ENCODE measurements at places on chromosomes 4 and X.
A peak's percentile ranks its signal among the peaks of the same experiment; 100 is the strongest.

GRCh38 chr4:102629673-102630072, 128.5 kb downstream of the NFKB1 start:
- DNase-seq = no peak

GRCh38 chrX:128142745-128143144, 90.5 kb upstream of the ACTRT1 start:
- no peak for DNase-seq

GRCh38 chr4:118270492-118270891, 82.3 kb downstream of the PRSS12 start:
- no peak for DNase-seq

- DNase-seq = peak; percentile 24
These were observed 78.7 kb upstream of the DCLK2 start for GRCh38 chr4:149999485-150000074.

DNA sequence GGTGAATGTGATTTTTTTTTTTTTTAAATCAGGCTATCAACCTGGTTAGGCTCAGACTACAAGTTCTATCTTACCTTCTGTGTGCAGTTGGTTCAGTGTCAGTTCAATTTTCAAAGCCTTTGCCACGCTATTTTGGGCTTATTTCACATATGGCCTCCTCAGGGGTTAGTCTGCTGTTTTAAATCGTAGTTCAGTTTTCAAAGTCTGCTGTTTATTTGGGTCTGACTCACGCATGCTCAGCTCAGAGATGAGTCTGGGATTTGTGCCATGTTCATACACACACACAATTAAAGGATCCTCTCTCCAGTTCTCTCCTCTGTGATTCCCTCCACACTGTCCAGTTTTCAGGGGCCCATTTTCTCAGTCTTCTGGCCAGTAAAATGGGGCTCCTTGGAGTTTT, 32.3 kb upstream of the ZFX start:
- DNase-seq = peak; percentile 26

DNA sequence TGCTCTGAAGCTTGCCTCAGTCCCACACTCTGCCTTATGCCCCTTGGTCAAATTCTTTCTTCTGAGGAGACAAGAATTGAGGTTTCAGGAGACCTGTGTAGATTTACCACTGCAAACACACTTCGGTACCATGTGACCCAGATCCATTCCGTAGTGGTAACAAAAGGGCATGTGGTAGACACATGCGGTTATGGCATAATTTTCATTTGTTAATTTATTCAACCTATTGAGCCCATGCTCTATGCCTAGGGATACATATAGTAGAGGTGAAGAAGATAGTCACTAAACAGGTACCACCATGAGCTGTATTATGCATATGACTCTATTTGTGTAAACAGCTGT, 190.9 kb downstream of the NDST4 start:
- no peak for DNase-seq

DNA sequence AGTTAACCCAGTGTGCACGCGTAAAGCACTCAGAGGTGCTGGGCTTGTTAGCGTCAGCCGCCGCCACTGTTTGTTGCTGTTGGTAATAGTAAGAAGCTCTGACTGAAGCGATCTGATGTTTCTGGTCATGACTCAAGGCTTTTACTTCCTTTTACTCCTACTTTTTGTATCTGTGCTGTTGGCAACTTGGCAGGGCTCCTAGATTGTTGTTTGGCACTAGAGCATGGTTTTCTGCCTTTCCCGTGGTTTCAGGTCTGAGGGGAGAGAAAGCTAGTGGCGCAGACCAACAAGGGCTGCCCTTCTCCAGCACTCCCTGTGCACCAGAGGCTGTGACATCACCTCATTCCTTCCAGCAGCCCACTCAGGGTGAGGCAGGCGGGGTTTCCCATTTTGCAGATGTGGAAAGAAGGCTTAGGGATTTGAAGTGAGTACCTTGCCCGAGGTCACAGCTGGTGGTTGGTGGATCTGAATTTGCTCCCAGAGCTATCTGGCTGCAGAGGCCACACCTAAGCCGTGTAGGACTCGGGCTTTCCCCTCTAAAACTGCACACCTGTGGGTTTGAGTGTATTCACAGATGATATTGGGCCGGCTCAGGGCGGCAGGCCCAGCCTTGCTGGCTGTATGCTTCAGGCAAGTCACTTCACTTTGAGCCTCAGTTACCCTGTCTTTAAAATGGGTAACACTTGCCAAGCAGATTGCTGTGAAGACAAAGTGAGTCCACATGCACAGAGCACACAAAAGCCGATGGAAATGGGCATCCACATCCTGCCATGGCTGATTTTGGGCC, 51.2 kb upstream of the TADA2B start:
- DNase-seq = peak; percentile 32

GRCh38 chrX:96693407-96693806, 8.8 kb downstream of the DIAPH2 start:
- no peak for DNase-seq

- DNase-seq = no peak
These were observed 60.8 kb downstream of the REPS2 start for GRCh38 chrX:17007134-17007768.

DNA sequence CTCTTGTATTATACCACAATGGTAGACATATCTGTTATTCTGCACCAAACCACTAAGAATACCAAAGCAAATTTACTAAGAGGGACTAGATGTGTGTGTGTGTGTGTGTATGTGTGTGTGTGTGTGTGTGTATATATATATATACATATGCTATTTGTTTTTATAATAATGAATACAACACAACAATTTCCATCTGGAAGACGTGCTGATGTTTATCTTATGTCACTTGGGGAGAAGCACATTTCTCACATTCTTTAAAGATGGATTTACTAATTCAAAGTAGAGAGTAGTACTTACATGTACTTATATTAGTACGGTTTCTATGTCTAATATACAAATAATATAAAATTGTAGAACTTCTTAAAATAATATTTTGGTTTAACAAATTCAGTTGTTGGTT, 52.0 kb downstream of the EDNRA start:
- no peak for DNase-seq

GRCh38 chrX:2614911-2615310, 76.2 kb upstream of the CD99 start:
- DNase-seq = no peak

GRCh38 chrX:150158554-150159332, 204.4 kb upstream of the MAMLD1 start:
- no peak for DNase-seq

DNA sequence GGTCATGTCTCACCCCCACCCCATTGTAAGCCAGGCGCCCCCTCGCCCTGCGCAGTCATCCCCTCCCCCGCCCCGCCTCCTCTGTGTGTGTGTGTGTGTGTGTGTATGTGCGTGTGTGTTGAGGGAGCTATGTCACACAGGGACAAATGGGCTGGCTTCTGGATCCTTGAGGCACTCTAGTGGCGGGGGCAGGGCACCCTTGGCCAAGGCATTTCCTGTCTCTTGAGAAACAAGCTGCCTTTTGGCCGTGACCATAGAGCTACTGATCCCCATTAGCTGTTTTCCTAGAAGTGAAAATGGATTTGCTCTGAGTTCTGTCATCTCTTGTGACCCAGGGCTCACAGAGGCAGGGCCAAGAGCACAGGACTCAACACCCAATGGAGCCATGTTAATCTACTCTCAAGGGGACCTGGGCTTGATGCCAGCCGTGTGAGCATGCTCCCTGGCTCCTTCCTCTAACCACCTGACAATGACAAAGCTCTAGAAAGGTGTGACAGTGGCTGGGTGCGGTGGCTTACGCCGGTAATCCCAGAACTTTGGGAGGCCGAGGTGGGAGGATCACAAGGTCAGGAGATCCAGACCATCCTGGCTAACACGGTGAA, 162.5 kb upstream of the BCOR start:
- no peak for DNase-seq

DNA sequence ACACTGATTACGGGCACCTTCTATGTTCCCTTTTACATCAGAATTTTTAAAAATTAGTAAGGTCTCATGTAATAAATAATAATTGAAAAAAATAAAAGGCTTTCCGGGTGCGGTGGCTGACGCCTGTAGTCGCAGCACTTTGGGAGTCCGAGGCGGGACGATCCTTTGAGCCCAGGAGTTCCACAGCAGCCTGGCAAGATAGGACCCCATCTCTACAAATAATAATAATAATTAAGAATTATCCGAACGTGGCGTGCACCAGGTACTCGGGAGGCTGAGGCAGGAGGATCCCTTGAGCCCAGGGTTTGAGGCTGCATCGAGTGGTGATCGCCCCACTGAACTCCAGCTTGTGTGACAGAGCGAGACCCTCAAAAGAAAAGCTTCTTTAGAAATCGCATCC, 771 bp upstream of the LAMTOR3 start:
- DNase-seq = no peak

DNA sequence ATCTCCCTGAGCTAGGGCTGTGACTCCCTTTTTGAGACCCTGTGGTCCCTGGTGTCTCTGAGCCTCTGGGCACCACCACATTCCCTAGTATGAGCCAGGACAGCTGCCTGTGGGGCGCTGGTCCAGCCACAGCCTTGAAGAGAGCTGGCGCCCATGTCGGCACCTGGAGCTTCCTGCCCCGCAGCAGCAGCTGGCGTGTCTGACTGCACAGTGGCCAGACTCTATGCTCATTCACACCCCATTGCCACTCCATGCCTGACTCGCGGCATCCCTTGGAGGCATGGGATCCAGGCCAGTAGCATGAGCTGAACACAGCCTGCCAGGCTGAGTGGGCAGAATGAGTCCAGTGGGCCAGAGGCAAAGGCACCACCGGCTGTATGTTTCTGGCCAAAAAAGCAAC, 8.3 kb upstream of the SPP1 start:
- no peak for DNase-seq

DNA sequence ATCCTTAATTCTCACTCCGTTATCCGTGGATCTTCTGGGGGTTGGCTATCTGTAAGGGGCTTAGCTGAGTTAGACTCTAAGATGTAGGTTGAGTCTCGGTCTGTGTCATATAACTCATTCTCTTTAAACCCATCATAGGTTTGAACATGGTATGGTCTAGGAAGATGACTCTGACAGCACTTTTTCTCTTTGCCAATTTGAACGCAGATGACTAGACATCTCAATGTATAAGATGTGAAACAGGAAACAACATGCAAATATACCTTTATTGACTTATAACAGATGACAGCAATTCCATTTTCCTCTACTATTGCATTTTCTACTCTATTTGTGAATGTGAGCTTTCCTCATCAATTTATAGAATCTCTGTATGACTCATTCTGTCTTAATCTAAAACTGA, 634.8 kb upstream of the MAGEB2 start:
- no peak for DNase-seq

DNA sequence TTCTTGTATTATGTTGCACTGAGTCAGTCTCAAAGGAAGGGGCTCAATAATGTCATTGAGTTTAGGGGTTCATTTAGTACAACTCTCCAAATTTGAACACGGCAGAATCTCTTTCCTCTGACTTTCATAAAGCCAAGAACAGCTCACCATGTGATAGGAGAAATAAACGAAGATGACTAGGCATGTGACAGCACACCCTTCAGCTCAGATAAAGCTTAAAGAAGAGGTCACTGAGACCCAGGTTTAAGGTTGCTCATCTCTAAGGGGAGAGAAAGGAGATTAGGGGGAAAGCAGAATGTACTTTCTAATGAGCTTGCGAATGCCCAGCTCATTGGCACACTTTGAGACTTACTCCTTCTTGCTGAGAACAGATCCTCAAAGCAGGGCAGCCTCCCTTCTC, 89.0 kb downstream of the PLAC1 start:
- DNase-seq = no peak

DNA sequence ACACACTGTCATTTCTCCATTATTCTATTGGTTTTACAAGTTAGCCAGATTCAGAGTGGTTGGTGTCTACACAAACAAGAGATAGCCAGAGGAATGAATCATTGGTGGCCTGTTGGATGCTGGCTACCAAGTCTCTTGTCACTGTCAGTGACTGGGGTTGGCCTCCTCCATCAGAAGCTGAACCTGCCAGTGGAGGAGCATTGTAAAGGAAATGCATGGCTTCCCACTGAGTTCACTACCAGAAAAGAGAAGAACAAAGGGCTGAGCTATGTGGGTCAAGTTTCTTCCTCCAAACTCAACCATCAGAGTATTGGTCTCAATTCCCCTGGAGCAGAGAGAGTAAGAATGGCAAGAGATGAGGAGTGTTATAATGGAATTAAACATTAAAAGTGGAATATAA, 26.5 kb upstream of the ANKRD50 start:
- no peak for DNase-seq

DNA sequence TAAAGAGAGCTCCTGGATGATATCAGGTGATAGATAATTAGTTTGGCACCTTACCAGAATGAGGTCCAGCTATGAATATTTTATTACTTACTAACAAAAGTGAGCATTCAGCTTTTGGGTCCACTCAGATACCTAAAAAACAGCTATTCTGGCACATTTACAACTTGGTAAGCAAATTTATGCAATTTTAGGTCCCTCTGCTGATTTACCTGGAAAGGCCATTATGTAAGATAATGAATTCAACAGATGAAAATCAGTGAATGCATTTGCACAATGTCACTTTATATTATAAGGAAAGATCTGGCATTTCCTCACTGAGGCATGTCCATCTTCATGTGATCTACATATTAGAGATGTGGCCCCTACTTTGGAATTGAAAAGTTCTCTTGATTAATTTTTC, 517.0 kb downstream of the SPRY1 start:
- DNase-seq = no peak

DNA sequence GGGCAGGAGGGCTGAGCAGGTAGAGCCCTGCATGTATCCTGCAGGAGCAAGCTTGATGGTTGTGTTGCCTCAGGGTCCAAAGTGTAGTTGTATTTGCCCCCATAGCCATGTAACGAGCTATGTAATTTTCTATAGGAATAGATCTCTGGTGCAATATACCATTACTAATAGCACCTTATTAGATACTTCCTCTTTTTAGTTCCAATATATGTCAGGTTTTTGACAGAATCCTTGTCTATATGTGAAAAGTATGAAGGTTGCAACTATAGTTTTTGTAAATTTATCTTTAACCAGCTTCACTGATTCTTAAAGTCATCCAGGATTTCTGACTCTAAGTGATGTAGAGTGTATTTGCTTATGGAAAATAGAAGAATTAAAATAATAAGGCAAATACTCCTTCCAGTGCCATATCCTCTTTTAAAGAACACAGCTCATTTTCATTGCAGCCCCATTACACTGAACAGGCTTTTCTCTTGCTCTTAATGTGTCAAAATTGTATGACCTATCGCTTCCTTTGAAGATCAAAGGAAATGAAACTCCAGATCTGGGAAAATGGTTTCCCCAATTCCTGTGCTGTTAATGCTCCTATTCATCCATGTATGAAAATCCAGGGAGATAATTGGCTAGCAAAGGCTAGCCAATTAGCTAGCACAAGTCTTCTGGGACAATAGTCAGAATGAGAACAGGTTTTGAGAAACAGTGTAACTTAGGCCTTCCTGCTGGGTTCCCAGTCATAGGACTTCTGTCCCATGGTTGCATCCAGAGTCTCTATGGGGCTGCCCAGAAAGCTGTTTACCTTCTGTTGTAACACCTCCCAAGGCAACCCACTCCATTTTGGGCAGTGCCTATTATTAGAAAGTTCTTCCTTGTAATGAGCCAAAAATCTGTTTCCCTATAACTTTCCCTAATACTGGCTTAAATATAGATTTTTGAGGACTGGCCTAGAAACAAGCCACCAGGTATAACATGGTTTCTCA, 90.6 kb downstream of the TSPAN7 start:
- no peak for DNase-seq

- DNase-seq = no peak
These were observed 193.4 kb downstream of the GRID2 start for GRCh38 chr4:92497141-92497540.

GRCh38 chrX:36198575-36198974, 279.0 kb downstream of the CFAP47 start:
- DNase-seq = no peak
